ENCODE measurements at places on chromosomes 7 and 10.

- no peak for DNase-seq
Observed at GRCh38 chr7:46164629-46165028, 243.6 kb upstream of the IGFBP3 start.

- no peak for DNase-seq
Observed at GRCh38 chr7:31761646-31762045, 74.6 kb downstream of the PPP1R17 start.

DNA sequence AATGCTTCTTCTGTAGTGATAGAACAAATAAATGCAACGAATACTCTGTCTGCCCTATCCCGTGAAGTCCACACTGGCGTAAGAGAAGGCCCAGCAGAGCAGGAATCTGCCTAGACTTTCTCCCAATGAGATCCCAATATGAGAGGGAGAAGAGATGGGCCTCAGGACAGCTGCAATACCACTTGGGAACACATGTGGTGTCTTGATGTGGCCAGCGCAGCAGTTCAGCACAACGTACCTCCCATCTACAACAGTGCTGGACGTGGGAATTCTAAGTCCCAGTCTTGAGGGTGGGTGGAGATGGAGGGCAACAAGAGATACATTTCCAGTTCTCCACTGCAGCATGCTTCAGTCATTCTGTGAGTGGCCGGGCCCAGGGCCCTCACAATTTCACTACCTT lies 45.8 kb downstream of the FIGNL1 start:
- DNase-seq: no peak

DNA sequence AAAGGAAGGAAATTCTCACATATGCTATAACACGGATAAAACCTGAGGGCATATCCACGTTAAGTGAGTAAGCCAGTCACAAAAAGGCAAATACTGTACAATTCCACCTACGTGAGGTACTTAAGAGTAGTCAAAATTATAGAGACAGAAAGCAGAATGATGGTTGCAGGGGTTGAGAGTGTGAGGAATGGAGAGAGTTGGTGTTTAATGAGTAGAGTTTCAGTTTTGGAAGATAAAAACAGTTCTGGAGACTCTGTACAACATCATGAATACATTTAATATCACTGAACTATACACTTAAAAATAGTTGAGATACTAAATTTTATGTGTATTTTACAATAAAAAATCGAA lies 95.1 kb downstream of the SNX13 start:
- DNase-seq: no peak

DNA sequence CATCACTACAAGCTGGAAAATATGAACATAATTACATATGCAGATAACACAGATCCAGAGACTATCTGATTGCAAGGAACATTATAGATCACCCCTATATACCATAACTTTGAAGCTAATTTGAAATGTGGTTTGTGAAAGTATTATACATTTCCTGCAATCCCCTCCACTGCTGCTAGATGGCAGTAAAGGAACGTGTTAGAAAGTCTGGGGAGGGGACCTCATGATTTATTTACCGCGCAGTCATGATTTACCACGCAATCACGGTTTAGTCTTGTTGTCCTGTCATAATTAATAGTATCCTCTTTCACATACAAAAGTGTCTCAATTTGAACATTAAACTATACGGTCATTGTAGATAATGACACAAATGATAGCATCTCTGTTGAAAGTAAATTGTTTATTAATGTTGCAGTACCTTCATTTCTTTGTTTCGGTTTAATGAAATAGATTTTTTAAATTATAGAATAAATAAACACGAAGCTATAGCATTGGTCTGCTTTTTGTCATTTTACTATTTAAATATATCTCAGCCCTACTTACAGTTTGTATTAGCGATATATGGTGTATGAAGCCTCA lies 145.3 kb upstream of the PRSS1 start:
- no peak for DNase-seq

- no peak for DNase-seq
Observed at GRCh38 chr7:29352041-29352440, 157.5 kb downstream of the CHN2 start.

GRCh38 chr10:33815776-33816175 lies 481.3 kb upstream of the NRP1 start:
- no peak for DNase-seq

DNA sequence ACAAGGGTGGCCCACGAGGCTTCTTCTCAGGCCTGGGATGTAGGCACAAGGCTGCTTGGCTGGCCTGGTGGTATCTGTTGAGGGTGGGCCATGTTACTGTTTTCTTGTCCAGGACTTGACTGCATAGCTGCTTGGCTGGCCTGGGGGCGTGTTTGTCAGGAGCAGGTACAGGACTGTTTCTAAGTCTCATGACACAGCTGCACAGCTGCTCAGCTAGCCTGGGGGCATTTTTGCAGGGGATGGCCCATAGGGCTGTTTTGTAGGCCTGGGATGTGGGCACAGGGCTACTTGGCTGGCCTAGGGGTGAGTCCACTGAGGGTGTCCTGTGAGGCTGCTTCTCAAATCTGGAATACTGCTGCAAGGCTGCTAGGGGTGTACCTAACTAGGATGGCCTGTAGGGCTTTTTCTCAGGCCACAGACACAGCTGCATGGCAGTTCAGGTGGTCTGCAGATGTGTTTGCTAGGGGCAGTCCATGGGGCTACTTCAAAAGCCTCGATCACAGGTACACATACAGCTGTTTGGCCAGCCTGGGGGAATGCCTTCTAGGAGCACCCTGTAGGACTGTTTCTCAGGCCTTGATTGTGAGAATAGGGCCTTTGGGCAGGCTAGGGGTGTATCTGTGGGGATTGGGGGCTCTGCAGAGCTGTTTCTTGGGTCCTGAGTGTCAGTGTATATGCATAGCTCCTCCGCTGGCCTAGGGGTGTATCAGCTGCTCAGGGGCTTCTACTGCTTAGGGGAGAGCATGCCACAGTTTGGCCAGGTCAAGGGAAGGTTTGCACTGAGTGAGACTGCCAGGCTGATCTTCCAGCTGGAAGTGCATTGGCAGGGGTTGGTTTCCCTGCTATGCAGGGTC lies 26.6 kb upstream of the PLA2G12B start:
- DNase-seq: no peak

GRCh38 chr7:114478384-114478783 lies 63.8 kb downstream of the FOXP2 start:
- DNase-seq: no peak

GRCh38 chr7:39686261-39686924 lies 63.0 kb downstream of the RALA start:
- DNase-seq: no peak

- DNase-seq: no peak
Observed at GRCh38 chr7:3201306-3201705, 99.7 kb upstream of the SDK1 start.

- DNase-seq: no peak
Observed at GRCh38 chr7:89813081-89813480, 341.2 kb upstream of the STEAP1 start.

DNA sequence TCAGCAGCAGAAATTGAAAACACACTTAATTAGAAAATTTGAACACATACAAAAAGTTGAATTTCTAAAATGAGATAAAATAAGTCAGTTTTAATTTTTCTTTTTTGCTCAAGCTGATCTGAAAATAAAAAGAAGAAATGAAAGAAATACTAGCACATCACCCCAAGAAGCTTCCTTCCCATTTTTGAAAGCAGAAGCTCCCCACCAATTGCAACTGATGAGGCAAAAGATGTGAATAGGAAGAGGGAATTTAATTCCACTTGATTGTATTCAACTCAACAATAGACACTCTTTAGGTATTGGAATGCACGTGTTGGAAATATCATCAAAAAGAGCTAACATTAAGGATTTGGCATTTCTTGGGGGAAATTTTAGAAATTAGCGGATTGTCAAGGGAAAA lies 175.8 kb downstream of the TRIL start:
- DNase-seq: no peak

DNA sequence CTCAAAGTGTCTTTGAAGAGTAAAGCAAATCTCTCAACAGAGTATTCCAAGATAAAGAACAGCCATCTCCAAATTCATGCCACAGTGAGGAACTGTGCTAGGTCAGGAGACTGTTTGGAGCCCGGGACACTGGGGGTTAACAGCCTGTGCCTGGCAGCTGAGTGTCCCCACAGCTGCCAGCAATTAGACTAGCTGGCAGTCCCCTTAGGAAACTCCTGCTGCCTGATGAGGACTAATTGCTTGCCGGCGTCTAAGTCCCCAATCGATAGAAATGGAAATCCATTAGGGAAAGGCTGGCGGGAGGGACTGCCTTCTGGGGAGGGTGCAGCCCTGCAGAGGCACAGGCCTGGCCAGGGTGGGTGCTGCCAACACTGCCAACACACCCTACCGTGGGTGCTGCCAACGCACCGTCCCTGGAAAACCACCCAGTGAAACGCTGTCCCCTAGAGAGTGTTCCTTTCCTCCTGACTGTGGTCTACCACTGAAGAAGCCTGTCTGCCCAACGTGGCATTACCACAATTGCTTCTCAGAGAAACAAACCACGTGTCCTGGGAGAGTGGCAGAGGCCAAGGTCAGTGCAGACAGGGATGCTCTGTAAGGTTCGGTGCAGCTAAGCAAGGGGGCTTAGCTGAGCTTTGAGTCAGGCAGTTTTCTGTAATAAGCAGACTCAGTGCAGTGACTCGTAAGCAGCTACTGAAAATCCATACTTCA lies 60.8 kb downstream of the XRCC2 start:
- no peak for DNase-seq

DNA sequence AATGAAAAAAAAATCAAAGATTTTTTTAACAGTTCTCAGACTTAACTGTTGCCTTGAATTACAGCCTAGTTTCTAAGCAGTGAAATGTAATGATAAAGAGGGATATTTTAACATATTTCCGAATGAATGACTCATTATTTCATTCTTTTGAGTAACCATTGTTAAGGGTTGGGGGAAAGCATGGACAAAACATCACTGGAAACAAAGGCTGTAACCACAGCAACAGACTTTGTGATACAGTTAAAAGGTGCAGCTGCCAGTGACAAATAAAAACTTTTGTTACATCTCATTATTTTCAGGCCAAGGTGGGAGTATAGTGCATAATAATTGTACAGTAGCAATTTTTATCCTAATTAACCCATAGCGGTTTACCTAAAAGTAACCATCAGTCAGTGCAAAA lies 172.6 kb downstream of the LRRTM3 start:
- no peak for DNase-seq

DNA sequence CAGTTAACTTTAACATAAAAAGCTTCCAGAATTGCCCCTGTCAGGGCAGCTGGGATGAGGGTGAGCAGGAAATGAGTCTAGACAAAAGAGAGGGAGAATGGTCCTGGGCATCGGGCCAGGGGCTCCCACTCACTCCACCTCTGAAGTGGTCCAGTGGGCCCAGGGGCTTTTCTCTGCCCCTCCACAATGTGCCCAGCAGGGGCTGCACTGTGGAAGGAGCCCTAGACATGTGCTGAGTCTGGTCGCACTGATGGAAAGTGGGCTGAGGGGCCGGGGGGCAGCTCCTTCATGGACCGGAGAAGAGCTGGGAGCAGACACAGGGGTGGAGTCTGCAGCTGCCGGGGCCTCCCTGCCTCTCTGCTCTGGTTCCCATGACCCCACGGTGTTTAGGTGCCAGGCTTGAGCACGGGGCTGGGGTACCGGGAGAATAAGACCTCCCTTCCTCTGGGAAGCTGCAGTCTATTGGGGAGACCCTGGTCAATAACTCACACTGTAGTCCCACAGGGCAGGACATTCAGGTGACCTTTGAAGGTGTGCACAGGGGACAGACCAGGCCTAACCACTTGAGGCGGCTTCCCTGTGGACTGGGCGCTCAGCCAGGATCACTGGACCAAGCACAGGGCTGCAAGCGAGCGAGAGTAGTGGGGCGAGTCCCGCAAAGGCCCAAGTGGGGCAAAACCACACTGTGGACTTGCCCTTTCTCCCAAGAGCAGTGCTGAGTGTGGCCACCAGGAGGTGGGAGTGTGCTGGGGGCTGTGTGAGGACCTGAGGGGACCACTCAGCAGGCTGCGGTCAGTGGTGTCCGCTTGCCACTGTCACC lies 6.1 kb downstream of the ADCY1 start:
- DNase-seq: no peak

DNA sequence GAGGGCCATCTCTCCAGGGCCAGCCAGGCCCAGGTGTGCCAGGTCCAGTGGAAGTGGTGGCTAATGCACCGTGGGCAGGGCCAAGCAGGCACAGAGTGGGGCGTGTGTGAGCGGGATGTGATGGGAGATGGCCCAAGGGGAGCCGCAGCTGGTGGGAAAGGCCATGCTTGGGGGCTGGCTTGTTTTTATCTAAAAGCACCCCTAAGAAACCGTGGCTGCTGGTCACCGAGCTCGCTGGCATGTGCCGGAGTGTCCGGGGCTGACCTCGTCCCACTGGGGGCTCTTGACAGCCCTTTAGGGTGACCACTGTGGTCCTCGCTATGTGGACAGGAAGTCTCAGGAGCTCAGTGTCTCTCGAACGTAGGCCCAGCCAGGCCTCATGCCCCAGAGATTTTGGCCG lies 582.4 kb upstream of the FOXK1 start:
- DNase-seq: no peak

DNA sequence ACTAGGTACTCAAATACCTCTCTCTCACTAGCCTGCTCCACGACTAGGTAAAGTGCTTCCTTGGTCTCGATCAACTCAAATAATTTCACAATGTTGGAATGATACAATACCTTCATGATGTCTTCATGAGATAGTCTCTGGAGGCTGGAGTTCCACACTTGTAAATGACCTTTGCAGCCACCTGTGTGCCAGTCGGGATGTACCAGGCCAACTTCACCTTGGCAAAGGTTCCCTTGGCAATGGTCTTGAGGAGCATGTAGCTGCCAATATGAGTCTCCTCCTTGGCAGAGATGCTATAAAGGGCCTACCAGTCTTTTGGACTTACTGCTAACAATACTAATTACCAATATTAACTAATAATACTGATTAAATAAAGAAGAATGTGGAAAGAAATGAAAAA lies 42.5 kb upstream of the EEPD1 start:
- DNase-seq: no peak

DNA sequence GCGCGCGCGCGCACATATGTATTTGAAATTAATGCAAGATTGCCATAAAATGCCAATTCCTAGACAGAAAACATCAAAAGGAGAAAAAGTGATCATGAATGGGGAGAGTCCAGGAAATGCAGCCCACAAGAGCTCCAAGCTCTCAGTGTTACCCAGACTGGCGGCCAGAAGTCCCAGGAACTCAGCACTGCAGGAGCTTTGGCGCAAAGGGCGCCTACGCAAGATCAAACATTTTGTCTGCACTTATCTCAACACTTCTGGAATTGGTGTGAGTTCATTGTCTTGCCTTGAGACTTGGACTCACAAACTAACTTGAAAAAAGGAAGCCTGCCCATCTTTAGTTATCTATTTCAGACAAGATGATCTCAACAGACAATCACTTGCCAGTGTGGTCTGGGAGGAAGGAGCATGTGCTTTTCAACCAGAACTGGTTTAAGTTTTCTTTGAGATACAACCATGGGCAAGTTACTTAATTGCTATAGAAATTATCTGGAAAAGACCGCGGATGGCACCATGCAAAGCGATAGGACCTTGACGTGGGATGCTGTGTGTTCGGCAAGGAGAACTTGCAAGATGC lies 77.2 kb downstream of the KIAA1549 start:
- no peak for DNase-seq

GRCh38 chr10:55929291-55929690 lies 431.8 kb downstream of the ZWINT start:
- DNase-seq: no peak

GRCh38 chr7:41220266-41220665 lies 482.6 kb downstream of the INHBA start:
- no peak for DNase-seq

GRCh38 chr10:16519250-16519907 lies 2.3 kb downstream of the C1QL3 start:
- no peak for DNase-seq
